Omental fat pad (tissue), 4 donors: ENCODE measurements at places on chromosomes 7 and 10. TPM values are rescaled to one million over a fixed set of nuclear protein-coding genes. Genes with fewer than 3 reads are reported as not detected.

DNA sequence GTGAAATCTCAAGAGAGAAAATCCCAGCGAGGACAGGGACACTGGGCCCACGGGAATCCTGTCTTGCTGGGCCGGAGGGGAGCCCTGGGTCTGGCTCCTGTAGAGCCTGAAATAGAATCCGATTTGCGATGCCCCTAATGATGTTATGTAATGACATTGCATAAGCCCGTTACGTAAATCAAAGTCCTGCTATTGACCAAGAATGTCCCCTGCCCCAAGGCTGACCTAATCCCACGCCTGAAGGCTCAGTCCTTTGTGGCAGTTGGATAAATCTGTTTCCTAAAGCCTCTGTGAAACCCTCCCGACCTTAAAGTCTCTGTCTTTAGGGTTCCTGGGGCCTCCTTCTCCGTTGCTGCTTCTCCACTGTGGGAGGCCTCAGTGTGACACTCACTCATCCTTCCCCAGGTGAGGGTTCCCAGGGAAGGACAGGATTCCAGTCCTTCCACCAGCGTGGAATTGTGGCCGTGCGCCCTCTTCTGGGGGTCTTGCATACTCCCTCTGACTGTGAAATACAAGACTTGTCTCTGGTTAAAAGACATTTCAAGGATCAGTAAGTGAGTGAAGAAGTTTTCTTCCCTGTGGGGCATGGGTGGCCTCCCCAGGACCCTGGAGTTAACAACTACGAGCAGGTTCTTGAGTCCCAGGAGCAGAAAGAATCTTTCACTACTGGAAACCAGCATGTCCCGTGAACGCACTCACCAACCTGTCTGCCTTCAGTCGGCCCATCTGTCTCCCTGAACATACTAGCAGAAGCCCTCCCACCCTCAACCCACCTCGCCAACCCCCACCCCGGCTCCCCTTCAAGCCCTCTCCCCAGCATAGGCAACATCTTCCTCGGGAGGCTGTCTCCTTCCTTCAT lies 19.8 kb downstream of the ZNF467 start:
- no peak for DNase-seq

Gene PIK3AP1
- total RNA-seq, result 16.6 TPM

DNA sequence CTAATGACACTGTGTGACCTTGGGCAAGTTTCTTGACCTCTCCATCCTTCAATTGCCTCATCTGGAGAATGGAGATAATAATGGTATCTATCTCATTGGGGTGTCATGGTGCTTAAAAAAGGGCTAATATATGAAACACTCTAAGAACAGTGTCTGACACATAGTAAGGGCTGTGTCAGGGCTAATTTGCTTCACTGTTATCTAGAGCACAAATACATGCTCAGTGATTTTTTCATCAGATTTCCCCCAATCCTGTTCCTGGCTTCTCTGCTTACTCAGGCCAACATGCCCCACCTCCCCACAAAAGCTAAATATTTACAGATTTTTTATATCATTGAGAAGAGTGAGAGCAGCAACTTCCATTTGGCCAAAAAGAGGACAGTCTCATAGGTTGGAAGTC lies 20.6 kb downstream of the WIPF3 start:
- no peak for DNase-seq

Gene P4HA1
- total RNA-seq, result 40.8 TPM

GRCh38 chr10:123967626-123968243 lies 76.1 kb upstream of the CPXM2 start:
- DNase-seq, result peak; percentile 41

- DNase-seq, result no peak
Observed at GRCh38 chr7:50754241-50754640, 28.5 kb downstream of the GRB10 start.

DNA sequence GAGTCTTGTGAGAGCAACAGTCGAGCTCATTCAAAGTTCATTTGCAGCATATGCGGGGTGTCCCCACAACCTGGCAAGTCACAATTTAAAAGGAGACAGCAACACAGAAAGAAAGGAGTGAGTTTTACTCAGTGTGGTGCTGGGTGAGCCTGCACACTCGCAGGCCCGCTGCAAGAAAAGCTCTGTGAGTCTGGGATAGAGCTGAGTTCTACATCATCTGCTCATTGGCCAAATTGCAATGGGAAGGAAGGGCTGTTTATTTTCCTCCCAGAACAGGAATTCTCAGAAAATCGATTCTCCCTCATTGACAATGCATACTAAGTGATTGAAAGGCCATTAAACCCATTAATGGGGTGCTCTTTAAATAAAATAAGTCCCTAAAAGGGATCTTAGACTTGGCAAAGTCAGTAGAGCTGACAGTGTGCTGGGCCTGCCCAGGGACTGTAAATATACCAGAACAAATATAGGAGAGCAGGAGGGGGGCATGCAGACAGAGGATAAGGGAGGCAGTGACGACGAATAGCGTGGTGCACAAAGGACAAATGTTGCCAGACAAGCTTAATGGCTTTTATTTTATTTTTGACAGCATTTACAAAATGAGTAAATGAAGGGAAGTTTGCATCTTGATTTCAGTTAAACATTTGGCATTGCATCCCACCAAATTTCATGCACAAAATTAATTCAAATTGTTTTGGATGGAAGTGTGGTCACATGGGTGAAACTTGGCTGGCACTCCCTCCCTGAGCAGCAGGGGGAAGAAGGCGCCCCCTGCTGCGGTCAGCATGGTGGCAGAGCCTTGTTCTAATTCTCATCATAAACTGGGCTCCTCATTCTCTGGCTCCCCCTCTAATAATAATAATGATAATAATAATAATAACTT lies 215.7 kb downstream of the SNX10 start:
- DNase-seq, result no peak
